ENCODE measurements at places on chromosomes 16 and 17.

- H3K4me3 ChIP-seq, result no peak overlapping the region
- H3K27me3 ChIP-seq, result no peaks in the 10 kb centered on the region
- no peaks in the 10 kb centered on the region for H3K4me1 ChIP-seq
- no peak for DNase-seq
- no peak overlapping the region for H3K27ac ChIP-seq
Observed at GRCh38 chr16:85431431-85432124, 181.5 kb upstream of the GSE1 start.

DNA sequence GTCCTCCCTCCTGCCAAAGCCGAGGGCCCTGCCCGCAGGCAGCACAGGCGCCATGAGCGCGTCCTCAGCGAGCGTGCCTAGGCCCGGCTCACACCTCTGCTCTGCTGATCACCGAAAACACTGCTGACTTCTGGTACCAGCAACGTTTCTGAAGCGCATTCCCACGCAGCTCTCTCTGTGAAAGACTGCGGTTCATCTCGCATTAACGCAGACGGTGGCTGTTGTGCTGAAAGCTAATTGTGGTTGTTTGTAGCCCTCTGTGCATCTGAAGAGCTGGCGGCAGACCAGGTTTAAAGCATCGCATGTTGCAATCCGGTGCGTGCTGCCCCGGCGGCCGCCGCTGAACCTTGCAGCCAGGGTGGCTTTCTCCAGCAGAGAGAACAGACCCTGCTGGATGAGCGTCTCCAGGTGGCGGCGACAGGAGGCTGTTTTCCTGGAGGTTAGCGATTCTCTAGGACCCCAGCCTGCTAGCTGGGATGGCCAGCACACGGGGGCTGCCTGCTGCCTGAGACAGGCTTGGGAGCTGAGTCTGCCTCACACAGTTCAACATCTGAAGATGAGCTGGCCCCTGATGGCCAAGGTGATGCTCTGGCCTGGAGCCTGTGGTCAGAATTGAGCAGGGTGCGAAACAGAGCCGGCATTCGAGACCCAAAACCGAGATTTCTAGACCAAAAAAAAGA lies 49.8 kb upstream of the CHMP6 start:
- no peak overlapping the region for H3K27ac ChIP-seq
- peak; percentile 86 for DNase-seq
- H3K36me3 ChIP-seq, result peaks cover 11% of the 10 kb centered on the region
- H3K27me3 ChIP-seq, result no peaks in the 10 kb centered on the region
- peaks cover 19% of the 10 kb centered on the region for H3K4me1 ChIP-seq

- no peaks in the 10 kb centered on the region for H3K4me1 ChIP-seq
- DNase-seq, result no peak
- no peaks in the 10 kb centered on the region for H3K27me3 ChIP-seq
- H3K4me3 ChIP-seq, result no peak overlapping the region
- no peak overlapping the region for H3K27ac ChIP-seq
Observed at GRCh38 chr16:66013486-66013885, 353.0 kb upstream of the CDH5 start.

DNA sequence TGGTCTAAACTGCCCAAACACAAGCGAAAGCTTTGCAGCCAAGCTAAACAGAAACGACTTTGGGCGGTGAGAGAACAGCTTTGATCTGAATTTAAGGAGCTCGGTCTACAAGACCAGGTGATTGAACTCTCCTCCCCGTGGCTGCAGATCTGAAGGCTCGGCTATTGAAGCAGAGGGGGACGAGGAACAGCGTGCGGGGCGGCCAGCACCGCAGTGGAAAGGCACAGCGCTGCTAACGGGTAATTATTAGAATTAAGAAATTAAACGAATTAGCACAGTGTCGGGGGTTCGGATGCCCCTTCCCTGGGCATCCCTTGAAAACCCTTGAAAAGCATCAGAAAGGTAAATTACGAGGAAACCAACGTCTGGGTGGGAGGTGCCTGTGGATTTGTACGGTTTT lies 431 bp downstream of the TEKT3 start:
- H3K4me3 ChIP-seq, result peak overlapping the region; percentile 23
- no peaks in the 10 kb centered on the region for H3K36me3 ChIP-seq
- H3K4me1 ChIP-seq, result no peaks in the 10 kb centered on the region
- H3K27ac ChIP-seq, result no peak overlapping the region
- no peaks in the 10 kb centered on the region for H3K27me3 ChIP-seq
- peak; percentile 21 for DNase-seq

DNA sequence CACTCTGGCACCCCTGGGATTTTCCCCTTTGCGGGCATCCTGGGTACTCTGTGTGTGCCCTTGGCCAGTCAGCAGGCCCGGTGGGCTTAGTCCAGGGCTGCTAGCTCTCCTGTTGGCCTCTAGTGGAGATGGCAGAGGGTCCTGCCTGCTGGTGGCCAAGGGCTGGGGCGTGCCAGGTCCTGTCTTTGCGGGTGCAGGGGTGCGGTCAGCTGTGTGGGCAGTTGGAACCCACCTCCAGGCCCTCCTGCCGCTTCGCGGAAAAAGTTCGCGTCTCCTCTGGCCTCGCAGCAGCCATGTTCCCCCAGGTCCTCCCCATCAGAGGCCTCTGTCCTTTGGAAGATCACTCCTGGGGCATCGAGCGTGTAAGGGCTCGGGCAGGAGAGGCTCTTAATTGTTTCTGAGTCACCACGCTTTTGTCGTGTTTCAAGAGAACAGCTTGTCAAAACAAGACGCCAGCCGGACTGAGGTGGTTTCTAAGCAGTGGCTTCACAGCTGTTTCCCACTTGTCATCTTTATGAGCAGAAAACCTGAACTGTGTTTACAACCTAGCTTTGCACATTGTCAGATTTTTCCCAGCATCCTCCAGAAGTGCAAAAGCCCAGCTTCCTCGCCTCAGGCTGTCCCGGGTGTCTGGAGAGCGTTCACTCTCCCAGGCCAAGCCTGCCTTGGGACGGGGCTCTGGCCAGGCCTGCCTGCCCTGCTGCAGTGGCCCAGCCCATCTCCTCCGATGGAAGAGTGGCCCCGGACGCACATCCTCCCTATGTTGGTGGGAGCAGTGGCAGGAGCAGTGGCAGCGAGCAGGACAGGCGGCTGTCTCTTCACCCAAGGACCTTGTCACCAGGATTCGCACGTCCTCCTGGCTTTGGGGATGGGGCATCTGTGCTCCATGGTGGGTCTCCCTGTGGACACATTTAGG lies 5.0 kb upstream of the DNASE1L2 start:
- H3K27me3 ChIP-seq, result peaks cover 4% of the 10 kb centered on the region
- H3K4me1 ChIP-seq, result peaks cover 1% of the 10 kb centered on the region
- peaks cover 81% of the 10 kb centered on the region for H3K36me3 ChIP-seq
- H3K27ac ChIP-seq, result no peak overlapping the region
- no peak overlapping the region for H3K4me3 ChIP-seq

- H3K27ac ChIP-seq, result no peak overlapping the region
- peaks cover 1% of the 10 kb centered on the region for H3K36me3 ChIP-seq
- no peak overlapping the region for H3K4me3 ChIP-seq
- no peaks in the 10 kb centered on the region for H3K27me3 ChIP-seq
Observed at GRCh38 chr16:64990101-64990500, 131.8 kb downstream of the CDH11 start.

GRCh38 chr16:26161461-26162180 lies 469.9 kb downstream of the HS3ST4 start:
- no peak overlapping the region for H3K4me3 ChIP-seq
- no peak for DNase-seq
- no peaks in the 10 kb centered on the region for H3K4me1 ChIP-seq
- no peaks in the 10 kb centered on the region for H3K27me3 ChIP-seq
- H3K36me3 ChIP-seq, result no peaks in the 10 kb centered on the region
- H3K27ac ChIP-seq, result no peak overlapping the region

- H3K4me3 ChIP-seq, result peak overlapping the region; percentile 84
- peak; percentile 58 for DNase-seq
- peaks cover 16% of the 10 kb centered on the region for H3K36me3 ChIP-seq
Observed at GRCh38 chr16:2777903-2778629, 986 bp upstream of the ELOB start.

DNA sequence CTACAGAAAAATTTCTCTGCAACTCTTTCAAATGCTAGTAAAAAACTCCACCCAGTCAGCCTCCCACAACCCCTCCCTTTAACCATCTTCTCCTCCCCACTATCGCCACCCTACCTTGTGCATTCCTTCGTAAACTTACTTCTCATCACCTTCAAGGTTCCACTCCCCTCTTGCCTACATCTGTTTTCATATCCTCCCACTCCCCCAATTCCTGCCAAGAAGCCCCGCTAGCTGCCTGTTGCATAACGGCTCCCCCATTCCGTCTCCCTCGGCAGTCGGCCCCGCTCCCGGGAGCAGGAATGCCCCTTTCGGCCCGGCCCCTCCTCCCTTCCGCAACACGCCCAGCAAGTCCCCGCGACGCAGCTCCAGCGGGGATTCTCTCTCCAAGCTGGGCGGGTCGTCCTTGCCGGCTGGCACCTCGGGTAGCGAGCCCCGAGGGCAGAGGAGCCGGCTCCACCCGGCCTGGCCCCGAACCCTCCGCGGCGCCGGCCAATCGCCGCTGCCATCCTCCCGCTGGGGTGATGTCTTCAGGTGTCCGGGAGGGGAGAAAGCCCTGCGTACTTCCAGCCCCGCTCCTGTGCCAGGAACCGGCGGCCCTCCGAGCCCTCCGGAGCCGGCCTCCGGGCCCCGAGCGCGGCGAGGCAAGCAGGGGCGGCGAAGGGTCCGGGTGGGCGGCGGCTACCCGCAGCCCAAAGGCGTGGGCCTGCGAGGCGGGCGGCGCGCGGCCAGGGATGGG lies 1.5 kb downstream of the PHLPP2 start:
- H3K27ac ChIP-seq, result peak overlapping the region; percentile 94
- DNase-seq, result peak; percentile 84
- peak overlapping the region; percentile 94 for H3K4me3 ChIP-seq

- no peaks in the 10 kb centered on the region for H3K27me3 ChIP-seq
- no peak overlapping the region for H3K27ac ChIP-seq
- no peak for DNase-seq
- H3K4me1 ChIP-seq, result no peaks in the 10 kb centered on the region
Observed at GRCh38 chr17:8255499-8255898, 6.4 kb downstream of the PFAS start.

- no peak overlapping the region for H3K27ac ChIP-seq
- H3K27me3 ChIP-seq, result no peaks in the 10 kb centered on the region
- DNase-seq, result peak; percentile 89
- H3K4me1 ChIP-seq, result peaks cover 7% of the 10 kb centered on the region
- no peak overlapping the region for H3K4me3 ChIP-seq
- no peaks in the 10 kb centered on the region for H3K36me3 ChIP-seq
Observed at GRCh38 chr17:33500151-33500550, 207.1 kb upstream of the ASIC2 start.

DNA sequence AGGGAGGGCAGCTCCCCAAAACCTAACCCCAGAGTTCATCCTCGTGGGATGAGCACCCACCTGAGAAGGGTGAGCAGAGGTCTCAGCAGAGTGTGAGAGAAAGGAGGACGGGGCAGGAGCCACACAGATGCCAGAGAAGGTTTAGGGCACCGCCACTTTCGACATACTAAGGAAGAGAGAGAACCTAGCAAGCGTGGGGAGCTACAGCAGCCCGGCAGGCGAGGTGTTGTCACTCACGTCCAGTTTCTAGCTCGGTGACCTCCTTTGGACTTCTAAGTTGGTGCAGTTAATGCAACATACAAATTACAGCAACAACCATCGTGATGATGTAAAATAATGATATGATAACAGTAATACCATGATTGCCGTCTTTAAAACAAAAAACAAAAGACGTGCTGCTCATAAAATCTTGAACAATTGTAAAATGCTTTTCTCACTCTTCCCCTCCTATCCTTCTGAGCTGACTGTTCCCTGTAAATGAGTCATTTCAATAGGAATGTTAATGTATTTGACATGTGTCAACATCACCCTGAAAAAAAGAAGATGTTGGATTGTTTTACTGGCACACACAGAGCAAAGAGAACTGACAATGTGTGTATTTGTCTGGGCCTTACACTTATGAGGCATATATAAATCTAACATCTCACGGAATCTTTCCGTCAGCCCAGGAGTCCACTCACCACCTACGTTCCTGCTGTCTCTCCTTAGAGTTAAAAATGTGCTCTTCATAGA lies 158.2 kb upstream of the MAF start:
- no peaks in the 10 kb centered on the region for H3K4me1 ChIP-seq
- no peak overlapping the region for H3K4me3 ChIP-seq
- no peak overlapping the region for H3K27ac ChIP-seq
- H3K36me3 ChIP-seq, result no peaks in the 10 kb centered on the region
- DNase-seq, result no peak

- DNase-seq, result no peak
- H3K27me3 ChIP-seq, result no peaks in the 10 kb centered on the region
- H3K4me1 ChIP-seq, result no peaks in the 10 kb centered on the region
- H3K36me3 ChIP-seq, result no peaks in the 10 kb centered on the region
- no peak overlapping the region for H3K4me3 ChIP-seq
- H3K27ac ChIP-seq, result no peak overlapping the region
Observed at GRCh38 chr17:13741744-13742143, 140.0 kb upstream of the HS3ST3A1 start.

DNA sequence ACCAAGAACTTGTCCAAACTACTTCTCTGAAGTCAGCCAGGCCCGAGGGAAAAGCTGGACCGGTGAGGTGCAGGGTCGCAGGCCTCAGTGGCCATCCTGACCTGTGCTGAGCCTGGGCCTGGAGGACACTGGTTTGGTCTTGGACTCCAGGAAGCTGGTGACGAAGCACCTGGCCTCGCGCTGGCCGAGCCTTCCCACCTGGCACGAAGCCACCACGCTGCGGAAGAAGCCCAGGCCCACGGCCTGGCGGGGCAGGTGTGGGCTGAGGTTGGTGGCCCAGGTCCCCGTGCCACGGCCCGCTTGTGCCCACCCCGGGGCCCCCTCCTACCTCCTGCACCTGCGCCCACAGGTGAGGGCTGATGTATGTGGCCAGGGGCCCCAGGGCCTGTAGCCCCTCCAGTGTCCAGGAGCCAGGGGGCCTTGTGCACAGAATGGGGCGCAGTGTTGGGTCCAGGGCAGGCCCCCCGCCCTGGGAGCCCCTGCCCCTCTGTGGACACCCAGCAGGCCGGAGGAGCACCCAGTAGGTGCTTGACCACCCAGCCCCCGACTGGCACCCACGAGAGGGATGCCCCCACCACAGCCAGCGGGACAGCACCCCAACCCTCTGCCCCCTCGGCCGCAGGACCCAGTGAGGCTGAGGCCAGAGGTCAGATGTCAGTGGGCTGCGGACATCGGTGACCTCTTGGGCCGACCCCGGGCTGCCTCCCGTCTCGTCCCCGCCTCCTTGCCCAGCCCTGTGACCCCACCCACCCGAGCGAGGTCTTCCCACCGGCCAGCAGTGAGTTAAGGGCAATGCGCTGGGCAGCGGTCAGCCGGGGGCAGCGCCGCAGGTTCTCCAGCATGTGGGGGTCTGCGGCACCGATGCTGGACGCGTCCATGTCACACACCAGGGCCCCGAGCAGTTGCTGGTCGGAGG lies 13.8 kb downstream of the MSLN start:
- no peaks in the 10 kb centered on the region for H3K4me1 ChIP-seq
- H3K27ac ChIP-seq, result no peak overlapping the region

GRCh38 chr16:73350707-73351452 lies 303.0 kb upstream of the ZFHX3 start:
- H3K27me3 ChIP-seq, result no peaks in the 10 kb centered on the region
- no peak overlapping the region for H3K27ac ChIP-seq
- H3K4me3 ChIP-seq, result no peak overlapping the region
- DNase-seq, result no peak
- no peaks in the 10 kb centered on the region for H3K36me3 ChIP-seq
